Non-pigmented ciliary epithelial cell (primary cell): ENCODE measurements at places on chromosomes 12 and 14.

DNA sequence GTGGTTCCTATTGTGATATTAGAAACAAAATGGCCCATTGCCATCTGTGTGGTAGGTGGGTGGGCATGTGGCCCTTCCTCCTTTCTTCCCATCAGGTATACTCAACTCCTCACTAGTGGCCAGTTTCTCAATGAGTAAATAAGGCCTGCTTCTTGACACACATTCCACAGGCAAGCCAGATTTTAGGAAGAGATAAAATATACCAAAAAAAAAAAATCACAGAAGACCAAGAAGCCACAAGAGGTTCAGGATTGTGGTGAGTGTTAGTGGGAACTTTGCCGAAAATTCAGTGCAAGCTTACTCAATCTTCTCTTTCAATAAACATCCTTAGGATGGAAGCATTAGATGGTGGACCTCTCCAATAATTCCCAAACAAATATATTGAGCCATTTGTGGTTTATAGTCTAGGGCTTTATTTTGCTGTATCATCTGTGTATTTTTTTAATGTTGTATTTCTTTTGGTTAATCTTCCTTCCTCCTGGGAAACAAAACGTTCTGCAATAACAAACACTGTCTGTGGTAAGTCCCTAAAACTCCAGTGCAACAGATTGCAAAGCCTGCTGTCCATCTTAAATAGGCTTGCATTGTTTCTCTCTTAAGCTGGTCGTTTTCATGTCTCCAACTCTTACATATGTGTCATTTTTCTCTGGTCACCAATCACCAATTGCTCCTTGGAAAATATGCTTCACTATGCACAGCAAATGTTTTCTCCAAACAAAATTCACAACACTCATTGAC lies 289.9 kb upstream of the KITLG start:
- DNase-seq, result no peak

DNA sequence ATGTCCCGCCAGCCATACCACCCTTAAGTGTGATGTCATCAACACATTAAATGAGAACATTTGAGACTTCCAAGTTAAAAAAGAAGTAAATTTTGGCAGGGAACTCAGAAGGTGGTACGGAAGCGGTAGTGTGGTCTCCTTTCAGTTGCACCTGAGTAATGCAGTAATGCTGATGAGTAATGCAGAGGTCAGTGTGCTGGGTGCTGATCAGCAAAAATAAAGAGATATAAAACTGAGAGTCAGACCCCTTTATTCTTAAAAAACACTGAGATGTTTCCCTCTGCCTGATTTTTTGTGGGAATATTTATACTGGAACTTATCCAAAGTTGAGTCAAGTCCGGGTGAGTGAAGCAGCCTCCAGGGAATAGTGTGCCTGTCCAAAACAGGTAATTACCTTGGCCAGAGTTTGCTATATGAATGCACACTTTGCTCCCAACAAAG lies 370.6 kb upstream of the PRICKLE1 start:
- no peak for DNase-seq

DNA sequence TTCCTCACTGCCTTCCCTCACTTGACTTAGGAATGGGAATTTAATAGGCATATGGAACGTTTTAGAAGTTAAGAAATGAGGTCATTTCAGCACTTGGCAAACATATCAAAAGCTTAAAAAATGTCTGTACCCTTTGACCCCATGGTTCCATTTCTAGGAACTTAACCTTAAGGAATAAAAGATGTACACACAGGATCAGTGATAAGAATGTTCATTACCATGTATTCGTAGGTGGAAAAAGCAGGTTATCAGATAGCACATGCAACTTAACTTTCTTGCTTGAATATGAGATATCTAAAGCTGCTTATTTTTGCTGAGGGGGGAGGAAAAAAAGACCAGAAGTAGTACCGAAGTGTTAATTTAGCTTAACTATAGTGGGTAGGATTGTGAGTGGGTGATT lies 57.2 kb downstream of the TTLL5 start:
- no peak for DNase-seq

- DNase-seq, result no peak
Measured at GRCh38 chr12:48863291-48863690, 2.4 kb downstream of the RND1 start.

- no peak for DNase-seq
Measured at GRCh38 chr12:126358806-126359205, 1293.6 kb downstream of the AACS start.

- DNase-seq, result no peak
Measured at GRCh38 chr12:123731596-123731995, 19.4 kb downstream of the ATP6V0A2 start.

DNA sequence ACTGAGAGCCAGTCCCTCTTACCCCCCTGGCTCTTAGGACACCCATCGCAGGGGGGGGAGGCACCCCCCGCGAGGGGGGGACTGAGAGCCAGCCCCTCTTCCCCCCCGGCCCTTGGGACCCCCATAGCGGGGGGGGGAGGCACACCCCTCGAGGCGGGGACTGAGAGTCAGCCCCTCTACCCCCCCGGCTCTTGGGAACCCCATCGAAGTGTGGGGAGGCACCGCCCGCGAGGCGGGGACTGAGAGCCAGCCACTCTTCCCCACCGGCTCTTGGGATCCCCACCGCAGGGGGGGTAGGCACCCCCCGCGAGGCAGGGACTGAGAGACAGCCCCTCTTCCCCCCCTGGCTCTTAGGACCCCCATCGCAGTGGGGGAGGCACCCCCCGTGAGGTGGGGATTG lies 48.8 kb downstream of the DDX11 start:
- DNase-seq, result no peak

- no peak for DNase-seq
Measured at GRCh38 chr12:122029620-122030423, 8.1 kb downstream of the BCL7A start.

DNA sequence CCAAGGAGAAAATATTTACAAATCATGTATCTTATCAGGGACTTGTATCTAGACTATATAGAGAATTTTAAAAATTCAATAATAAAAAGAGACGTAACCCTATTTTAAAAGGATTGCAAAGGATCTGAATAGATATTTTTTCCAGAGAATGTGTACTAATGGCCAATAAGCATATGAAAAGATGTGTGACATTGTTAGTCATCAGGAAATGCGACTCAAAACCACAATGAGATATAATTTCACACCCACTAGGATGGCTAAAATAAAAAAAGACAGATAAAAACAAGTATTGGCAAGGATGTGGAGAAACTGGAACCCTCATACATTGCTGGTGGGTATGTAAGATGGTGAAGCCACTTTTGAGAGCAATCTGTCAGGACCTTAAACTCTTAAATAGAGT lies 141.9 kb upstream of the BMP4 start:
- no peak for DNase-seq

DNA sequence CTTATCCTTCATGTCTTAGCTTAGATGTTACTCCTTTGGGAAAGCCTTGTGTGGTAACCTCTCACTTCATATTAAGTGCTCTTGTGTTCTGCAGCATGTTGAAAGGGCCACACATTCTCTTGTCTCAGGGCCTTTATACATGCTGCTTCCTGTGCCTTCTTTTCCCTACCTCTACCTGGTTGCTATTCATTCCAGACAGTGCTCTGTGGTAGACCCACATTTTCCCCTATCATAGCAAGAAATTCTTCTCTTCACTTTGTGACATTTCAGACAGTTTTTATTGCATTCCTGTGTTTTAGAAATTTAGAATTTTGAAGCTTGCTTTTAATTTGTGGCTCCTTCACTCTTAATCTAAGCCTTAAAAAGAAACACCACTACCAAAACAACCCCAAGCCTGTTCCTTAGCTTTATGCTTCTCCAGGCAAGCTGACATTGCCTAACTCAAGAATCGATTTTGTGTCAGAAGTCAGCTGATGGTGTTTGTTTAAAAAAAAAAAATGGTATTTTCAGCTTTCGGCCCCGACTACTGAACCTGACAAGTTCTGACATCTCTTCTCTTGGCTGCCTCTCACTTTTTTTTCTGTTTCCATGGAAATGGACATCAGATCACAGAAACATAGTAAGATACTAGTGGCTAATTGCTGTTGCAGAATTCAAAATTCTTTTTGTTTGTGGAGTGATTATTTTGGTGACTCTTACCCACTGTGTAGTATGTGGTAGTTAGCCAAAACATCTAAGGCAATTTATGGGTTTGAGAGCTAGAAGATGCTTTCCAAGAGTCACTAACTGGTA lies 156.3 kb downstream of the NUBPL start:
- DNase-seq, result no peak

DNA sequence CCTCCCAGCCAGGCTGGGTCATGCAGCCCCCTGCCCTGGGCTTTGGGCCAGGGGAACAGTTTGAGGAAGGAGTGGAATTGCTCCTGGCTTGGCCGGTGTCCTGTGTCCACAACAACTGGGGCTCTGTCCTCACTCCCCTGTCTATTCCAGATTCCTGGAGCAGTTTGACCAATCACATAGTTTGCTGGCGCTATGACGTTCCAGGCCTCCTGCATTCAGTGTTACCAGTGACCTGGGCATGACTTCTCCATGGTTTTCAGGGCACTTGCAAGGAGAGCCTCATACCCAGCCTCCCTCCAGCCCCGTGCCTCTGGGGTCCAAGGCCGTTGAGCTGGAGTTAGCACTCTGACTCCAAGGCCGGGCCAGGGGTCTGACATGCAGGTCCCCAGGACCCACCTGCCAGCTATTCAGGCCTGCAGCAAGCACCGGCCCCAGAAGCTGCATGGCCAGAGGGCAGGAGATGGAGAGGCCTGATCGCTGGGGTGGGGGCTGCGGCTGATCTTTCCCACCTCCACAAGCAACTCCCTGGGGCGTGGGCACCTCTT lies 34.2 kb downstream of the ISCA2 start:
- DNase-seq, result no peak

GRCh38 chr14:105247715-105248367 lies 492 bp upstream of the BTBD6 start:
- no peak for DNase-seq

DNA sequence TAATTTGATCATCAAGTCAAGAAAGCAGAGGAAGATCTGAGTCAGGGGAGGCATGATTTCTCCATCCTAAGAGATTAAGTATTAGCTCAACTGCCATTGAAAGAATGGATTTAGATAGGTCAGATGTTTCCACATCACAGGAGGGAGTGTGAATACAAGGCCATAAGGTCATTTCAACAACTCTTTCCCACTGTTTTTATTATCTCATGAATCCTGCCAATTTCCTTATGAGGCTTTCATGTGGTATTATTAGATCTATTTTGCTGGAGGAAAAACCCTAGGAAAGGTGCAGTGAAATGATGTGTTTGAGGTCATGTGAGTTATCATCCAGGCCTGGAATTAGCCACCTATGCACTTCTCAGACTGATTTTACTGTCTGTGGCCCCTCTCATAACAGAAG lies 269.0 kb downstream of the NOVA1 start:
- DNase-seq, result no peak

DNA sequence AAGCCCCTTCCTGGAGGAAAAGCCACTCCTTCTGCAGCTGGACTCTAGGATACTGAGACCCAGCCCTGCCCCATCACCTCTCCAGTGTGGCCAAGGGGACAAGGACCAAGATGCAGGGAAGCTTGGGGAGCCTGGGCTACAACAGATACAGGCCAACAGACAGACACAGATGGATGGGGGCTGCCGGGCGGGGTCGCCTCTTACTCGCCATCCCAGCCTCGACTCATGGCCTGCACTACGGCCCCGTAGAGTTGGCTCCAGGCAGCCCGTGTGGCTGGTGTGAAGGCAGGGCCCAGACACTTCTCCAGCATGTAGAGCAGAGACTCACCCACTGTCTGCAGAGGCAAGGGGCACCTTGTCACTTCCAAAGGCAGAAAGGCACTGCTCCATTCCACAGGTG lies 4.7 kb downstream of the NGB start:
- DNase-seq, result no peak

GRCh38 chr12:52832451-52832850 lies 1.7 kb downstream of the KRT79 start:
- DNase-seq, result no peak

DNA sequence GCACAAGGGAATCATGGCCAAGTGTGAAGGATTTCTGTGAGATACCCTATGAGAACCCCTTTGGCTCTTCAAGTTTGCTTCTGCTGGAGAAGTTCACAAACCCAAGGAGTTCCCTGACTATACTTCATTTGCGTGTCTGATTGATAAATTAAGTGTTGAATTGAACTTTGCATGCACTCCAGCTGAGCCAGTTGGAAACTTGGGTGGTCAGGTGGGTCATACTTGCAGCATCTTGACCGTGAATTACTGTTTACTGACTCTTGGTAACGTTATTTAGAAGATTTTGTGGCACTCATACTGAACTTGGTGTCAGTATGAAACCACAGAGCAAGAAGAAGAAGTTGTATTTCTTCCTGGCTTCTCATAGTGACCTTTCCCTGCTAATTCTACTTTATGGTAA lies 77.5 kb downstream of the TGFB3 start:
- no peak for DNase-seq

- peak; percentile 27 for DNase-seq
Measured at GRCh38 chr14:70755655-70756054, 53.7 kb downstream of the MAP3K9 start.

DNA sequence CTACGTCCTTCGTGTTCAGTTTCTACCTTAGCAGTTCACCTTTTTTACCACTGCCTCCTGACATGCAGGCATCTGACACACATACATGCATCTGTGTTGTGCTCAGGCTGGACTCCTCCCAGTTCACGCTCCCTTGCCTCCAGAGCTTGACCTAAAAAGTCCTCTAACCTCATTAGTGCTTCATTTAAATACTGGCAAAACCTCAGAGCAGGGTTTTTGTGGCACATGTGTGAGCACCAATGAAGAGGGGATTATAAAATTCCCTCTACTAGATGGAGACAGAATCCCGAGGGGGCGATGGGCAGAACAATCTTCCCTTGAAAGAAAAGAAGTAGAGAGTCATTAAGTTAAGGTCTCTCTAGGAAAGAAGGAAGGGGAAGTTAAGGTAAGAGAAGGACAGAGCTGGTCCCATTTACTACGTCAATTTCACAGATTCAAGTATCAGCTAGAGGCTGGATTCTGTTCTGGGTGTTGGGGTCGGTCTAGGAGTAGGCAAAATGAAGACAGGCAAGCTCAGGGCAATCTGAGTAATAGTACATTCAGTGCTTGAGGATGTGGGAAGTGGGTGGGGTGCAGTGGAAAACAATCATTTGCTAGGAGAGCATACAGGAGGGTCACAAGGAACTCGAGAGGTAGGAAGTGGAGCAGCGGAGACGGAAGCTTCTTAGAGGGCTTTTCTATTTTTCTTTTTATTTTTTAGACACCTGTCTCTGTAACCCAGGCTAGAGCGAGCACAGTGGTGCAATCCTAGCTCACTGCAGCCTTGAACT lies 7.5 kb downstream of the HAL start:
- no peak for DNase-seq

GRCh38 chr12:108156717-108157116 lies 27.6 kb downstream of the WSCD2 start:
- no peak for DNase-seq

- DNase-seq, result no peak
Measured at GRCh38 chr12:110338754-110339153, 57.7 kb downstream of the ATP2A2 start.

DNA sequence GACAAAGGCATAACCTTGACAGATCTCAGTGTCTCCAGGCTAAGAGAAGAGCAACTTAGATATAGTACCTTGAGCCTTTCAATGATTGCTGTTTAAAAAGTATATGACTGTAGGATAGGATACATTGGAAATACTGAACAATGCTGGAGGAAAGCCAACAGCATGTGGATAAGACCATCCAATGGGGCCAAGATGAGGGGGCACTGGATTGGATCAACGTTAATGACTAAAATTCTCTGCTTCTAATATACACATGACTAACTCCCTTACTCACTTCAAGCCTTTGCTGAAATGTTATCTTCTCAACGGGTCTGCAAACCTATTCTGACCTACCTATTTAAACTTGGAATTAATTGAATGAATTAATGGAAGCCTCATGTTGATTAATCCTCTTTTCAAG lies 354.9 kb downstream of the RAD51B start:
- DNase-seq, result no peak
